Effector memory CD4-positive, alpha-beta T cell (primary cell): ENCODE measurements at places on chromosomes 6 and 20.

- no peak for DNase-seq
These were observed 31.9 kb downstream of the NCOA3 start for GRCh38 chr20:47533518-47534062.

GRCh38 chr20:55052459-55052858 lies 577.1 kb downstream of the DOK5 start:
- no peak for DNase-seq

- DNase-seq, result no peak
These were observed 25.2 kb downstream of the ILRUN start for GRCh38 chr6:34671367-34671766.

DNA sequence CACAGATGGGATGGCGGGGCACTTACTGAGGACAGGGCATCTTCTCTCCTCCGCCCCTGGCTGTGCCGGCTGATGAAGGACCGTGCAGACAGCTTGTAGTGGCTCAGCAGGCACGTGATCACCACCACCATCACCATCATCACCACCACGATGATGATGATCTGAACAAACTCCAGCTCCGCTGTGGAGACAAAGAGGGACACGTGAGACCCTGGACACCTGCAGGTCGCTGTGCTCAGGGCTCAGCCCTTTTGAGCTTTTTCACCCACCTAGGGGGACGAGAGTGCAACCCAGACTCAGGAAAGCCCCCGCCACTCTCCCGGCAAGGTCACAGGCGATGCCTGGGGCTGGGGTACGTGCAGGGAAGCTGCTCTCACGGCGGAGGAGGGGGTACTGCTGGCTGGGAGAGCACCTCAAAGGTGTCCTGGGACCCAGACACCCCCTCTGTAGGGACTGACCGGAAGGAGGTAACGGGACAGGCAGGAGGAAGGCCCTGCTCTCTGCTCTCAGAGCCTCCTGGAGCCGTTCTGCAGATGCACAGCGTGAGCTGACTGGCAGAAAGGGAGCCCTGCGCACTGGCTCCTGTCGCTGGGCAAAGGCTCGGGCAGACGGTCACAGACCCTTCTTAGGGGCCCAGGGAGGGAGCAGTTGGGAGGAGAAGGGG lies 39.4 kb upstream of the ZBP1 start:
- DNase-seq, result no peak

DNA sequence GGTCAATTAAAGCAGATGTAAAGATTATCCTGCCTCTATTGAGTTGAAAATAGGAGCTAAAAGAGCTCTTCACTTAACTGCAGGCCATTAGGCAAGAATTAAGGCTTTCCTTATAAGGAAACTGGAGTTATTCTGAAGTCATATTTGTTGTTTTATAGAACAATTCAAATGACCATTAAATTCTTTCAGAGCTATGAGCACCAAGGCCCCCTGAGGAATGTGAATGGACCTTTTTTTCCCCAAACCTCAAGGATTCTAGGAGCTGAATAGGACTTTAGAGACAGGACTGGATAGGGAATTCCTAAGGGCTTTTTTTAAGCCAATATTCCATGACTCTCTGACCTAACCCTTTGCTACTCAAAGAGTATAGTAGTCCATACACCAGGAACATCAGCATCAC lies 565.7 kb upstream of the BTBD3 start:
- DNase-seq, result no peak

DNA sequence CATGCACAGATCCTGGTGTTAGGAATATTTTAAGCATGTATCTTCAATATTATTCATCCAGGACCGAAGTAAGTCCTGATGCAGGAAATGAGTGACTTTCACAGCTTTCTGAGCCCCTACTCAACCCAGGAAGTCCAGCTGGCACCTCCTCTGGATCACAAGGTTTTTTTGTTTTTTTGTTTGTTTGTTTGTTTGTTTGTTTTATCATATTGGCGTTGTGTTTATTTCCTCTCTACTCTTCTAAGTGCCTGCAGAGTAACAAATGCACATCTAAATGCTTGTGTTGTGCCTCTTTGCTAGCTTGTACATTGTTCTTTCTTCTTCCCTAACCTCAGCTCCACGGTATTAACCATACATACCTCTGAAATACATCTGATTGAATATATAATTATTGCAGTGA lies 594.3 kb upstream of the ADGRB3 start:
- no peak for DNase-seq

GRCh38 chr20:32155017-32155981 lies 45.8 kb downstream of the TM9SF4 start:
- no peak for DNase-seq

- no peak for DNase-seq
These were observed 370.9 kb upstream of the MARCKS start for GRCh38 chr6:113486199-113486598.

DNA sequence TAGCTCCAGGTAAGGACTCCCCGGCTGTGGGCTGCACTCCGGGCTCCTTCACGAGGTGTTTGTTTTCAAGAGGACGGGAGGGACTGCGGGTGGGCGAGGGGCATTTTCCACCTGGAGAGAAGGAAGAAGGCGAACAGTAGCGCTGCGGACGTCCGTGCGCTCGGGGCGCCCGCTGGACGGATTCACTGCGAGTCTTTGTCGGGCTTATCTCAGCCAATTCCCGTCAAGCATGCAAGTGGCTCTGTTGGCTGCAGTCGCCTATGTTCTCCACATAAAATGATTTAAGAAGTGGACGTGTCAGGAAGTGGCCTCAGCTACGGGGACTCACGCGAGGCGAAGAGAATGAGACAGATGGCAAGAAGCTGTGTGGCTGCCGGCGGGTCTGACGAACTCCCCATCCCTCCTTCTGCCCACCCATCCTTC lies 332 bp downstream of the GRIK2 start:
- no peak for DNase-seq

GRCh38 chr6:33990061-33990541 lies 155.8 kb downstream of the GRM4 start:
- no peak for DNase-seq

- no peak for DNase-seq
These were observed 41.7 kb upstream of the PRELID3B start for GRCh38 chr20:59084041-59084850.

DNA sequence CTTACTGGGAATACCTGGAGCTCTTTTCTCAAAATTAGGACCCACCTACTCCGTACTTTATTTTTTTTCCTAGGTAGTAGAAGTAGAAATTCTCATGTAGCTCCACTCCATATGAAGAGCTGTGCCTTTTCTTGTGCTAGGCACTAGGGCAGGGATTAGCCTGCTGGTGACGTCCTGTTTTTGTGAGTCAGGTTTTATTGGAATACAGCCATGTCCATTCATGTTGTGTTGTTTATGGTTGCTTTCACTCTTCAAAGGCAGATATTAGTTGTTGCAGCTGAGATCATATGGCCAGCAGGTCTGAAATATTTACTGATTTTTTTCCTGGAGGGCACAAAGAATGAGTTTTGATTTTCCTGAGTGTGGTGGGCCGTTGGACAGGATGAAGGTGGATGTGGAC lies 20.5 kb downstream of the XRN2 start:
- no peak for DNase-seq

DNA sequence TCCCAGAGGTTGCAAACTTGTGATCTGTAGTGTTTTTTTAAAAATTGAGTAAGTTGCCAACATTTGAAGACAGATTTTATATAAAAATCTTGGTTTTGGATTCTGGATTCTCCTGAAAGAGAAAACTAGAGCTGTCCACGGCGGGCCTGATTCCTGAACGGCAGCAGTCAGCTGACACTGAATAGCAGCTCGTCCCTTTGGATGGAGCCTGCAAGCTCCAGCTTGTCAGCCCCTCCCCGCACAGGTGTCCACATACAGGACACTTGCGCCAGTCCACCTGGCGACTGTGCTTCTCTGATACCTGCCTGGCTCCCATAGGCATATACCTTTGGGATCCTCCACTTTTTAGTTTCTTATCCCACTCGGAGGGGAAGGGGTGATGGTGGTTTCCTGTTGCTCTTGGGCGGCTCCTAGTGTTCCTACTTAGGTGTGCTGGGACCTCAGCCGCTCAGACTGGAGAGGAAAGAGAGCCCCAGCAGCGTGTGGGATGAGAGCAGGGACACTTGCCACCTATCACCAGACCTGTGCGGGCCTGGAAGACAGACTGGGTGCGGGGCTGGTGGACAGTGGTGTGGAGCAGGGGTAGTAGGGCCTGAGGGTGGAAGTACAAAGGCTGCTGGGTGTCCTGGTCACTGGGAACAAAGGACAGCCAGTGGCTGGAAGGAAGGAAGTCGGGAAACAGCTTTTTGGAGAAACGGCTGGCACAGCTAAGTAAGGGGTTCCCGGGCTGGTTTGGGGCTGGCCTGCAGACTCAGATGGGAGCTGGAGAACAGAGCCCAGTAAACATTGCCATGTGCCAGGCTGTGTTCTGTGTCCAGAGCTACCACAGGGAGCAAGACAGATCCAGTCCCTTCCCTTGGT lies 18.3 kb downstream of the GHRH start:
- DNase-seq, result no peak

- no peak for DNase-seq
These were observed 24.4 kb downstream of the TBC1D32 start for GRCh38 chr6:121309768-121310469.
